CD4-positive, alpha-beta T cell treated with Interleukin-4 for 1 hour (primary cell): ENCODE measurements at places on chromosomes 4 and X.

- peak; percentile 52 for DNase-seq
Observed at GRCh38 chr4:174318829-174319764, 35.4 kb downstream of the CEP44 start.

- DNase-seq: no peak
Observed at GRCh38 chr4:93865650-93866049, 37.1 kb downstream of the ATOH1 start.

DNA sequence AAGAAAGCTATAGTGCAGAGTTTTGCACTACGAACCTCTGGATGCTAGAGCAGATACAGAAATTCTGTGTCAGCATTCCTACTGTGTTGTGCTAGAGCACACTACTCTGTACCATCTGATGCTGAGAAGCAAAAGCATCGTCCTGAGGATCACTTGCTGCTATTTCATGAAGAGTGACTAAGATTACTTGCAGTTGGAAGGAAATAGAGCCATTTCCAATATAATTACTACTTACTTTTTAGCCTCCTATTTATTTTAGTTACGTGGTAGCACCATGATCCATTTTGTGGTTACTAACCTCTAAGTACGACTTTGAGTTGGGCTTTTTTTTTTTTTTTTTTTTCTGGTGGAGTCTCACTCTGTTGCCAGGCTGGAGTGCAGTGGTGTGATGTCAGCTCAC is 226.7 kb downstream of the PALLD start:
- DNase-seq: no peak

GRCh38 chr4:138223231-138223910 is 18.8 kb downstream of the SLC7A11 start:
- DNase-seq: no peak

DNA sequence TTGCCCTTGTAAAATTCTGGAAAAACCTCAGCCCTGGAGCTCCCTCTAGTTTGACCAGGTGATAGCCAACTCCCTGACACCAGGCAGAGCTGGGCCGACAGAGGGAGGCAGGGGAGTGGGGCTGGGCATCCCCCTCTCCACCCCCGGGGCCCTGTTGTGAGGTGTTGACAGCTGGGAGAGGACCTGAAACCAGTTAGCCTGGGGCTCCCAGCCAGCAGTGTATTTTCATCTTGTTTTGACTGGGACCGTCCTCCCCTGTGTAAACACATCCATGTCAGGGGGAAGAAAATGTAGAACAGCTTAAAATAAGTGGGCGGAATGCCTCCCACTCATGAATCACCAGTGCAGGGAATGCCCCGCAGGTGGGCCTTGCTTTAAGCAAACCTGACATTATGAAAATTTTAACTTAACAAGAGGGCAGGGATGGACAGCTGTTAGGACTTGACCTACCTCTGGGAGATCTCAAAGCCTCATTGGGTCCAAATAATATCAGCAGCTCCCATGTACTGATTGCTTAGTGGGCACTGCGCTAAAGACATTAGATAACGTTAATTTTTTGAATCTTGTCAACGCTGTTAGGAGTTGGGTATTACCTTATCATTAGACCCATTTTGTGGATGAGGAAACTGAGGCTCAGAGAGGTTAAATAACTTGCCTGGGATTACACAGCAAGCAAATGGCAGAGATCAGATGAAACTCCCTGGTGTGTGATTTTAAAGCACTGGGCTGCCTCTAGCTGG is 45.9 kb downstream of the TSC22D3 start:
- no peak for DNase-seq

DNA sequence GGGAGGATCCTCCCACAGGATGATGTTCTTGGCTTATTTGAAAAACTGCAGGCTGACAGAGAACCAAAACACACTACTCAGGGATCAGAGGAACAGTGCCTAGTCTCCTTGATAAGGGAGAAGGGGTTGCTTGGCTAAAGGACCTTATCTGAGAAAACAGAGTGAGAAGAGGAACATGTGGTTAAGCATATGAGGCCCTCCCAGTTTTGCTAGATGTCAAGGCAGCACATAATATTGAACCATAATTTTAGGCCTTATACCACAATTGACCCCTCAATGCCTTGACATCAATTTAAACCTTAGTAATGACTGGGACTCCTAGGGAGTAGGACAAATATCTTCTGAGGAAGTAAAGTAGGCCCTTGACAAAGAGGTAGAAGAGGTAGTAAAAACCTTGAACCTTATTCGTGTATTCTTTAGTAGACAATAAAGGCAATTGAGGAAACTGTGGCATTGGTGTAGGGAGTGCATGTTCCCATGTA is 79.3 kb downstream of the TEX13C start:
- no peak for DNase-seq

- DNase-seq: no peak
Observed at GRCh38 chrX:112789931-112790330, 50.7 kb downstream of the AMOT start.

DNA sequence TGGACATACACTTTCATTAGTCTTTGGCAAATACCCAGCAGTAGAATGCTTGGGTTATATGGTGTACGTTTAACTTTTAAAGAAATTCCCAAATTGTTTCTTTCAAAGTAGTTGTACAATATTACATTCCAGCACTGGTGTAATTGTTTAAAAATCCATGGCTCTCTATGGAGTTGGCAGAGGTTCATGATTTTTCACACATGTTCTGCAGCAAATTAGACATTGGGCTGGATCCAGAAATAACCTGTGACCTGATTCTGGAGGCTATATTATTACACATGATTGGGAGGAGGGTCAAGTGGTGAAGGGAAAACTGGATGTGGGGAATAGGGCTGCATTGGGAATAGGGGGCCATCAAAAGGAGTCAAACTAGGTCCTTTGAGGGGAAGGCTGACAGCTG is 41.9 kb downstream of the MAMLD1 start:
- DNase-seq: no peak

GRCh38 chrX:131895807-131896206 is 127.3 kb upstream of the STK26 start:
- no peak for DNase-seq

DNA sequence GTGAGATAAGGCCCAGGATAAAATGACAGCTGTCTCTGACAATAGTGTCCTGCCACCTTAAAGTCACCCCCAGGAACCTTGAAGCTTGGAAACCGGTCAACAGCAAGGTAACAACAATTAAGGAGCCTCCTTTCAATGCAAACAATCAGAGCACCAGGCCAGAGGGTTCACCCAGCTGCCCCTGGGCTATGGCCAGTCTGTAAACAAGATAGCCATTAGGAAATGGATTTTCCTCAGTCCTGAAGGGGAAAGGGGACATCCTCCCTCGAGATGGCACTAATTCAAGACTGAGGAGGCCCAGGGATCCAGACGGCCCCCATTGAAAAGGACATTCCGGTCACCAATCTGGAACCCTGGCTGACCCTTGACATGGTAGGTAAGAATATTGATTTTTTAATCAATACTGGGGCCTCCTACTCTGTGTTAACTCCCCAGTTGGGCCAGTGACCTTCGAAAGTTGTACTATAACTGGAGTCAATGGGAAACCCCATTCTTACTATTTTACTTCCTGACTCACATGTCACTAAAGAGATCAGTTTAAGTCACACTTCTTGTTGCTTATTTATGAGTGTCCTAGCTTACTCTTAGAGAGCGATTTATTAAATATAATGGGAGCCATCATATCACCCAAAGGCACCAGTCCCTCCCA is 61.7 kb upstream of the CT45A1 start:
- DNase-seq: no peak

DNA sequence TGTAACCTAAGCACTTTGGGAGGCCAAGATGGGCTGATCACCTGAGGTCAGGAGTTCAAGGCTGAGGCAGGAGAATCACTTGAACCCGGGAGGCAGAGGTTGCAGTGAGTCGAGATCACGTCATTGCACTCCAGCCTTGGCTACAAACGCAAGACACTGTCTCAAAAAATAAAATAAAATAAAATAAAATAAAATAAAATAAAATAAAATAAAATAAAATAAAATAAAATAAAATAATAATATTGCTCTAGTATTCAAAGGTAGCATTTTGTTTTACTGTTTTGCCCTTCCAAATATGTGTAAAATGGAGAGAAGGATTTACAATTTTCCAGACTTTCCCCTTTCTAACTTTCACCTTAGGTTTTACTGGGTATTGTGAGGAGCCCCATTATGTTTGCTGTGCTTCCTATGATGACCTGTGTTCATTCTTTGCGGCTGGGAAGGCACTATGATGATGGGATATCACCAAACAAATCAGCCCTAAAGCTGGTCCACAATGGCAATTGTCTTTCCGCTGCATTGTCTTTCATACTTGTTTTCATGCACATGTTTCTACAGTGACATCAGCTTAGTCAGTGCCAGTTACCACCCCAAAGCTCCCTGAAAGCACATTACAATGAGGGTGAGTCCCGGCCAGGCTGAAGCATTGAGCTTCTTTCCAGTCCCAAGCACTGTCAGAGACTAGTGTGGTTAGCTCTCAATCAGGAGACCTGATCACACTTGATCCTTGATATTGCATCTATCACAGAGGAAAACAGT is 50.8 kb downstream of the DTHD1 start:
- DNase-seq: no peak

DNA sequence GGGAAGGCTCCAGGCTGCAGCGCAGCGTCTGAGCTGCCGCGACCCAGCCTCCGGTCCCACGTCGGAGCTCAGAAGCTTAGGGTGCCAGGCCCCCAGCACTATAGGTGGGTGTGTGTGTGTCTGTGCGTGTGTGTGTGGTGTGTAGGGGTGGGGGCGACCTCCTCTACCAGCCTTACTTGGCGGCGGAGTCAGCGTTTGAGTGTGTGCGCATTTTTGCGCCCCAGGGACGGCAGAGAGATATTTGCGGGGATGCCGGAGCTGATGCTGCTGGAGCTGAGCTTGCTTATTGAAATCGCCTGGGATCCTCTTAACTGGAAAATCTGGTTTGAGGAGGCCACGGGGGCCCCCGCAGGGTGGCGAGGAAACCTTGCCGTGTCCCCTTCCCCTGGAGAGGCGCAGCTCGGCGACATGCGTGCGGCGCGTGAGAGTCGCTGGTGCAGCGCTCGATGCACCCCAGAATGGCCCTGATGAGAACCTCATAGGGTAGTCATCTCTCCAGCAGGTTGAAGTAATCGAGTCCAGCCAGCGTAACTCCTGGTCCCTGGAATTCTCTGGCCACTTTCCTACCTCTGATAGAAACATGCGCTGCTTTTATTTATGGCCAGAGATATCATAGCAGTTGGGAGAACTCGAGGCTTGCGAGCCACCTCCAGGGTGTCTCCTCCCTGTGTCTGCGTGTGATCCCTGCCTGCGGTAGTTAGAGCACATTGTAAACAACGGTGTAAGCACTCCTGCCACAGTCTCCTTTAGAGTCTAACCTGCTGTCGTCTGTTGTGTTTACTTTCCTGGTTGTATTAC is 2.7 kb downstream of the ADGRL3 start:
- DNase-seq: no peak

DNA sequence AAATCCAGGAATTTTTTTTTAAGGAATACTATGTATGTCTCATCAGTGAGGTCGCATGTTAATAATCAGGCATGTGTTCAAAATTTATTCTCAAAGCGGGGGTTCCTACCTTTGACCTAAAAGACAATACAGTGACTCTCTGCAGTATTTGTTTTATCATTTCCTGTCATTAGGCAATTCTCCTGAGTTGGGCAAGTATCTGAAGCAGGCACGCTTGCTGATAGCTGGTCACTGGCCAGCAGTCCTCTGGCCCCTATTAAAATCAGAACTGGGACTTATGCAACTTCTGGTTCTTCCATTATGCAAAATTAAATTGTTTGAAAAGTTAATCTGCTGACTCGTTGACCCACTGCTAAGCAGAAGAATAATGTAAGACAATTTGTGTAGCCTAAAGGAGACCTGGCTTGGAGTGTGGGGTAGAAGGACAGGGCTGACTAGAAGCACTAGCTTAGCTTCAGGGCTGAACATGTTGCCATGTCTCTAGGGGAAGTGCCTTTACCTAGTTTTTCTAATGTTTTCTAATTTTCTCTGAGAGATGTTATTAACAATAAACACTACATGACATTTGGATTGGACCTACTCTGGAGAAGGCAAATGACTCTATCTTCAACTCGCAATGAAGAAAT is 36.0 kb upstream of the GABRA2 start:
- DNase-seq: no peak

DNA sequence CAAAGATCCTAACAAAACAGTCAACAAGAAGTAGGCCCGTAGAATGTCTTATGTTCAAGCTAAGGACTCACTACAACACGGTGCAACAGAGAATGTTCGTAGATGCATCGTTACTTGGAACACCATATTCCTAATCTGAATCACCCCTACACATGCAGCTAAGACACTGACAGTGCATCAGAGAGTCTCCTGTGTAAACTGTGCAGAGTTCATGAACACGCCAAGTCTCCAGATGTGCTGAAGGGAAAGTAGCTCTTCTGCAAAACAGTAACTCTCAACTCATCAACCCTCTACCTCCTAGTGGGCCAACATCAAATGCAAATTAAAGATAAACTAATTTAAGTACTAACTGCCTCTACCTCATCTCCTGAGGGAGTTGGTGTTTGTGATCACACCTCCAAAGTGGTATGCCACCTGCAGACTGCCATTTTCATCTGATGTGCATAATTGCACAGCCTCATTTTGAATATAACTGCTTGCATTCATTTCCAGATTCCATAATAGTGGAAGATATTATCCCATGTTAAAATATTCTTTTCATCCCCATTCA is 73.5 kb downstream of the MOSPD2 start:
- DNase-seq: no peak

DNA sequence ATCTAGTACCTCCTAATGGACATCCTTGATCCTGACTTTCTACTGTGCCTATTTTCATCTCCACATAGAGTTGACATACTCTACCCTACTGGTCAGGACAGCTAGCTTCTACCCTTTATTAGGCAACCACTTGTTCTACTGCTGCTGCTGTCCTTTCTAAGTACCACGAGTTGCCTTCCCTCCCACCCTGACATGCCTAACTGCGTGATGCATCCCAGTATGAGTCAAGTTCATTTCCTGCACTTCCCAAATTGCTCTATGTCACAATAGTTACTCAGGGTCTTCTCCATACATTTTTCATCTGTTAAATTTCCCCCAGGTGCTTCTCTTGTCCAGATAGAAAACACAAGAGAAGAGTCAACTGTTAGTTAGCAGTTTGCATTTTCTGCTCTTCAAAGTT is 133.4 kb downstream of the TBC1D19 start:
- DNase-seq: no peak

DNA sequence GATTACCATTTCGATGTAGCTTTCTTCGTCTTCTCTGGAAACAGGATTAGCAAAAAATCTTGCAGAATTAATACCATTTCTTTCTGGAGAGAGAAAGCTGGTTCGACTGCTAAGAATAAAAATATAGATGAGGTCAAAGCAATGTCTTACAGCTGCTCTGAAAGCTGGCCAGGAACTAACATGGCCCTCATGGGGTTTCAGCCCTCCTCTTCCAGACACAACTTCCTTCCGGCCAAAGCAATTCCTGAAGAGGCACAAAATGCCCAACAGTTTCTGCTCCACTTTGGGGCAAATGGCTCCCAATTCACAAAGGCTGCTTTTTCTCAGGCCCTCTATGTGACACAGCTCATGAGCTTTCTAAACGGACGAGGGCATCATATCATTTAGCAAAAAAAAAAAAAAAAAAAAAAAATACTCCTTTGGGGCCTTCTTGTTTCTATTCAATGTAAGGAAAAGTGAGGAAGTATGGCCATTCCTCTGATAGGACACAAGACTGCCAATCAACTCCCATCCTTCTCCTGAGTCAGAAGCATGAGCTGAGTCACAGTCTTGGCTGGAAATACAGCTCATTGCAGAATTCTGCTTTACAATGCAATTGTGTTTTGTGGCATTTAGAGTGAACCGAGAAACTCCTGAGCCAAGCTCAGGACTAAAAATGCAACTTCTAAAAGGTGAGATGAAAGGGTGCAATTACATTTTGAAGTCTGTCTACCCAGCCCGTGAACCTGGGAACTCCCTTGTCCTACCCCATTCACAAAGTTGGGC is 42.7 kb upstream of the CTAG2 start:
- DNase-seq: no peak

- DNase-seq: peak; percentile 71
Observed at GRCh38 chr4:680928-681645, 6.7 kb downstream of the MYL5 start.
